ENCODE measurements at places on chromosomes 11 and 22.

DNA sequence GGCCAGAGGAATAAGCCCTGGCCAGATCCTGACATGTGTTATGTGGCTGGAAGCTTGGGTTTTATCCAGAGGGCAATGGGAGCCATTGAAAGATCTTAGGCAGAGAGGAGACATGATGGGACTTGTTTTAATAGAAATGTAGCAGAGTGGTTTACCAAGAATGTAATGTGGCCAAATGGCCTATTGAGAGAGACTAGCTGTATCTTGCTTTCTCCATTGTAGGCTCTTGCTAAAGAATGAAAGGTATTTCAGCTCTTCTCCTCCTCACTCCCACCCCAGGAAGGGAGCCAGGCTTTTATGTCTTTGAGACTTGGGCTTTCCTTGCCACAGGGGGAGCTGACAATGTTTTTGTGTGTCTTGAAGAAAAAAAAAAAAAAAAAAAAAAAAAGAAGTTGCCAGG is 82.3 kb downstream of the TRIM29 start:
- DNase-seq: no peak

- peak; percentile 31 for DNase-seq
Measured at GRCh38 chr11:46247659-46248058, 29.8 kb upstream of the CREB3L1 start.

DNA sequence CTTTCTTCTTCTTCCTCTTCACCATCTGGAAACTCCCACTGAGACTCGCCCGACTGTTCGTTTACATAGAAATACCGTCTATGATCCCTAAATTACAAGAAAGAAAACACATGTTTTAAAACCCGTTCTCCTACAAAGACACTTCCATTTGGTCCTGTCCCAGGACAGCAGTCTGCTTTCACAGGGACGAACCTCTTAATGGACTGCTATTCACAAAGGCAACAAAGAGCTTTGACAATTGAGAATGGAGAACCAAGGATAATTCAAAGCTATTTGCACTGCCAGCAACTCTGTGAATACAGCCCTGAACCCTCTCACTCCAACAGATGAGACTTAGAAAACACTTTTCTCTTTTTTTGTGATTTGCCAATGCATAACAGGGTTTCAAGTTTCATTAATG is 16.3 kb upstream of the AGBL2 start:
- DNase-seq: no peak

DNA sequence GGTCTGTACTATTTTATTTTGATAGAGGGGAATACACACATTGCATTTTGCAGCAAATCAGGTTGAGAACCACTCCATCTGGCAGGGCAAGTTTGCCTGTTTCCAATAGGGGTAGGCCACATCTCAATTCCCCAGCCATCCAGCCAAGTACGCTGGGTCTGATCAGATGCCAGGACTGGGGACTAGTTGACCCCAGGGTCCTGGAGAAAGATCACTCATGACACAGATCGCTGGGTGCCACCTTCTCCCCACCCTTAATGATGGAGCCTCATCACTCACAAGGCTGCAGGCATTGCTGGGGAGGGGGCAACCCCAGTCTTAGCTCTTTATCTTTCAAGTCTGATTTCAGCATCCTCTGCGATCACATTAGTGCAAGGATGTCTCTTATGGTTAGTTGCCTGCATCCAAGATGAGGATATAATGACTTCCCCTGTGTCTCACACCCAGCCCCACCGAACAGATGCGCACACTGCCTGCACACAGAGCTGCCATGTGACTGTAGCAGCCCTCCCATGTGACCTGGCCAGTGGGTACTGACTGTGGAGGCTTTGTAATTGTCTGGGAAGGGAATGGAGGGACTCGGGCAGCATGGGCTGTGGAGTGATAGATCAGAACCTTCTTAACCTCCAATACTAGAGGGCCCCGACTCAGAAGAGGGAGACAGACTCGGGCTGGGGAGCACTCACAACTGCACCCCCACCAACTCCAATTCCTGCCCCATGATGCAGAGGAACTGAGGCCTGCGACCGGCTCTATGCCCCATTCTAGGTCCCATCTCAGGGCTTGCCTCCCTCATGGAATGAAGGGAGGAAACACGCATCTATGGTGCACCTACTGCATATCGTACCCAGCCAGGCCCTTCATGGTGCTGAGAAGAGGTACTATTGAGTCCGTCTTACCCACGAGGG is 155.8 kb downstream of the DSCAML1 start:
- DNase-seq: no peak

DNA sequence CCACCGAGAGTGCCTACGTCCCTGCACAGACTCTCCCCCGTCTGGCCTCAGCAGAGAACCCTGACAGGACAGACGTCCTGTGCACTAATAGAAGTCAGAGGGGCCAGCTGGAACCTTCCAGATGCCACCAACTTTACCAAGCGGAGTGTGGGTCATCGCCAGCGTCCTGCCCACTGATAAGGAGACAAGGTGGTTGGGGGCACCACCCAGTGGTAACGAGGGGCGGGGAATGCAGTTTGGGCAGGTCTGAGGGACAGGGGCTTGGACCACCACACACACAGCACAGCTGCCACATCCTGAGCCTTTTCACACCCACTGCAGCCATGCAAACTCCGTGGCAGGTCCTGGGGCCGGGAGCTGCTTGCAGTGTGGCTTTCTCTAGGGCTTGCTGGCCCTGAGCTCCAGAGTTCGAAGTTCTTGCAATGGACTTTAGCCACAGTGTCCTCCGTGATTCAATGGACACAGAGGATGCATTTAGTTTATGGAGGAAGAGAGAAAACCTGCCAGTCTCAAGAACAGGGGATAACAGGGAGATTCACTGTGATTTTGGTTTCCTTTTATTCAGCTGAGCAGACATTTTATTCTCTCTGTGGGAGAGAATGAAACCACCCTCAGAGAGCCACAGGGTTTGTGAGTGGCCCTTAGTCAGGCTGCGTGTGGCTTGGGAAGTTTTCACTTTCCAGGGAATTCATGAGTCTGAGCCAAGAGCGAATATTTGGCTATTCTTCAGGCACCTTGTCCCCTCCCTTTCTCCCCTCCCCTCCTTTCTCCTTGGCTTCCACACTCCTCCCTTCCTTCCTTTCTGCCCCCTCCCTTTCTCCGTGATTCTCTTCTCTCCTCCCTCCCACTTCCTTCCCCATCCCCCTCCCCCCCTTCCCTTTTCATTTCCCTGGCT is 13.1 kb downstream of the MRGPRG start:
- DNase-seq: no peak

DNA sequence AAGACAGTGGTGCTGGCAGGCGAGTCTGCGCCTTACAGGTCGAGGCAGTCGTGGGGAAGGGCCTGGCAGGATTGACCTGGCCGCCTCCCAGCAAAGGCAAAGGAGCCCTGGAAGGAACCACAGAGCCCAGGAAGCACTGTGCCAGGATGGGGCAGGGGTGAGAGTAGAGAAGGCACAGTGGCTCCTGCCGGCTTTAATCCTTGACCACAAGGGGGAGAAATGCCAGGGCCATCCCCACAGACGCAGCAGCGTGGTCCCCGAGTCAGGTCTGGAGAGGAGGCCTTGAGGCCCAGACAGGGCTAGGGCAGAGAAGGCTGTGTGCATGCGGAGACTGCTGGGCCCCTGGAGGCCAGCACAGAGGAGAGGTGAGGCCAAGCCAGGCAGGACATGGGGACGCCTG is 9.9 kb upstream of the NDUFS8 start:
- DNase-seq: no peak

GRCh38 chr11:56558574-56558973 is 15.5 kb upstream of the OR5M11 start:
- DNase-seq: no peak

DNA sequence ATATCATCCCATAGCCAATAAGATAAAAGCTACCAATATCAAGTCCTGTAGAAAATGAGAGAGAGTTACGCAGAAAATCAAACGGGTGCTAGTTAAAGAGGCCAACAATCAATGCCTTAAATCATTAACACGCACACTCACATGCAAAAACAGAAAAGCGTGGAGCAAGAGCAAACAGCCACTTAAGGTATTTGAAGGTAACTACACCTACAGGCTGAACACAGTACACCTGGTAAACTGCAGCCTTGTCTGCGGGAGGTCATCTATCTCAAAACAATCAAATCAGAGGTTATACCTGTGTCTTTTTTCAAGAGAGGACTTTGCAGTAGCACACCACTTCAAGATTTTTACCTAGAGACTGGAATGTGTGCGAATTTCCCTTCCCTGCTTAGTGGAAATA is 23.6 kb downstream of the SLC35F2 start:
- no peak for DNase-seq

GRCh38 chr22:35660291-35661127 is 12.3 kb downstream of the APOL6 start:
- no peak for DNase-seq

DNA sequence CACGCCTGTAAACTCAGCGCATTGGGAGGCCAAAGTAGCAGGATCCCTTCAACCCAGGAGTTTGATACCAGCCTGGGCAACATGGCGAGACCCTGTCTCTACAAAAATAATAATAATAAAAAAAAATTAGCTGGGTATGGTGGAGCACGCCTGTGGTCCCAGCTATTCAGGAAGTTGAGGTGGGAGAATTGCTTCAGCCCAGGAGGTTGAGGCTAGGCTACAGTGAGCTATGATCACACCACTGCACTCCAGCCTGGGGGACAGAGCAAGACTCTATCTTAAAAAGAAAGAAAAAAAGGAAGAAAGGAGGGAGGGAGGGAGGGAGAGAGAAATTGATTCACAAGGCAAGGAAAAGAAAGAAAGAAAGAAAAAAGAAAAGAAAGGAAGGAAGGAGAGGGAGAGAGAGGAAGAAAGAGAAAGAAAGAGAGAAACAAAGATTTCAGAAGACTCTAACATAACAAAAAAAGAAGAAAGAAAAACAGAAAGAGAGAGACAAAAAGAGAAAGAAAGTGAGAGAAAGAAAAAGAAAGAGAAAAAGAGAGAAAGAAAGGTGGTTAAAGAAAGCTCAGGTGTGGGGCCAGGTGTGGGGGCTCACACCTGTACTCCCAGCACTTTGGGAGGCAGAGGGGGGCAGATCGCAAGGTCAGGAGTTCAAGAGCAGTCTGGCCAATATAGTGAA is 37.3 kb upstream of the MYH9 start:
- no peak for DNase-seq

- no peak for DNase-seq
Measured at GRCh38 chr11:100684101-100685065, 2.7 kb upstream of the ARHGAP42 start.

DNA sequence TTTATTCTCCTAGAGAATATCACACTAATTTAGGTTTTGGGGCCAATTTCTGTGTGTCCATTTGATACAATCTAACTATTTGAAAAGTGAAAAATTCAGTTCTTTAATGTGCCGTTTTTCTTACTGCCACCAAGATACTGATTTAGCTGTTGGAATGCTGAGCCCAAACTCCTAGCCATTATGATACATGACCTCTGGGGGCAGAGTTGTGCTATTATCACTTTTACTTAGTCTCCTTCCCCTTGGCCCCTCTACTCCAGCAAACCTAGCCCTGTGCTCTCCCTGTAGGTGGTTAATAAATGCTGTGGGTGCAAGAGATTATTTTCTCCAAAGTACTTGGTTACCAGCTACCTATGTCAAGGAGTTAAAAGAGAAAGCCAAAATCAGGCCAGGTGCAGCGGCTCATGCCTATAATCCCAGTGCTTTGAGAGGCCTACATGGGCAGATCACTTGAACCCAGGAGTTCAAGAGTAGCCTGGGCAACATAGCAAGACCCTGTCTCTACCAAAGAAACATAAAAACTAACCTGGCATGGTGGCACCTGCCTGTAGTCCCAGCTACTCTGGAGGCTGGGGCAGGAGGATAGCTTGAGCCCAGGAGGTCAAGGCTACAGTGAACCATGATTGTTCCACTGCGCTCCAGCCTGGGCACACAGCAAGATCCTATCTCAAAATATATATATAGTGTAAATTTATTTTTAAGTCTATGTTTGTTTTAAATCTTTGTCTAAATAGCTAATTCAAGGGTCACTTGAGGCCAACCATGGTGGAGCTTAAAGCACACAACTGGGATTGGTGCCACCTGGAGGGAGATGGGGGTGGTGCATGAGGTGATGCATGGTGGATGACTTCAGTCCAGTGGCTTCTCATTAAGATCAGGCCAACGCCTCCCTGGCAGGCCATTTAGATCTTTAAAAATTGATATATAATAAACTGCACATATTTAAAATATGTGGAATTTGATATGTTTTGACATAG is 193.2 kb upstream of the PLET1 start:
- peak; percentile 51 for DNase-seq

DNA sequence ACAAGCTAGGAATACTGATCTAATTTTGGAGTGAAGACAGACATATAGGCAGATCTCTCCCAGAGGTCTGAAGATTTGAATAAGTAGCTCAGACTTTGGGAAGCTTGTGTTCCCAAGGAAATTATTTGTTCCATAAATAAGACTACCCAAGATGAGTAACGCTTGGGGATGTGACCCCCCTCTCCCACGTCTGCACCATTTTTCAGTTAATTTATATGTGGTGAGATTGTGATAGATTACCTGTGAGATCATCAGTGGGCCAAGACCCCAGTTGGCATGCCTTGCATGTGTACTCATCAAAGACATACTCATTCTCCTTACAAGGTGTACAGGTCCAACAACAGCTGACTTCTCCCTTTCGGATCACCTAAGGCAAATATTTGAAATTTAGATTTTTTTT is 252.8 kb upstream of the CTSC start:
- no peak for DNase-seq

DNA sequence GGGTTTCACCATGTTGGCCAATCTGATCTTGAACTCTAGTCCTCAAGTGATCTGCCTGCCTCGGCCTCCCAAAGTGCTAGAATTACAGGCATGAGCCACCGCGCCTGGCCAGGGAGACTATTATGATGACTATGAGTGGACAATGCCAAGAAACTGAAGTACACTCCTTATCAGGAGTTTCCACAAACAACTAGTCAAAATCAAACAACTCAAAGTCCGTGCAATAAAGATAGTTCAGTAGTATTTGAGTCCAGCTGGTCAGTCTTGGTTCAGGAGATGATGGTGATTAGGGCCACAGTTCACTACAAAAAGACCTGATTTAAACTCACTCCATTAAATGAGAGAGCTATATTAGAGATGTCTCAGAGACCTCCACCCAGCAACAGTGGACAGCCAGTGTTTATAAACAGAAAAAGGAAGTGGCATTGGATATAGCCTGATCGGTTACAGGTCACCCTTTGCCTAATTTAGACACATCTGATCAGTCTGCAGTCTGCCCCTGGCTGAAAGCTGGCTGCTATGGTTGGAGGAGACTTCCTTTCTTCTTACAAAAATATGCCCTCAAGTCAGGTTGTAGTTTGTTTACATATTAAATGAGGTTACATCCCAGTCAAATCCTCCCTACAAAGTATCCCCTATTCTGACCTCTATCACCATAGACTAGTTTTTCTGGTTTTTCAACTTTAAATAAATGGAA is 17.0 kb downstream of the CD3E start:
- DNase-seq: no peak

DNA sequence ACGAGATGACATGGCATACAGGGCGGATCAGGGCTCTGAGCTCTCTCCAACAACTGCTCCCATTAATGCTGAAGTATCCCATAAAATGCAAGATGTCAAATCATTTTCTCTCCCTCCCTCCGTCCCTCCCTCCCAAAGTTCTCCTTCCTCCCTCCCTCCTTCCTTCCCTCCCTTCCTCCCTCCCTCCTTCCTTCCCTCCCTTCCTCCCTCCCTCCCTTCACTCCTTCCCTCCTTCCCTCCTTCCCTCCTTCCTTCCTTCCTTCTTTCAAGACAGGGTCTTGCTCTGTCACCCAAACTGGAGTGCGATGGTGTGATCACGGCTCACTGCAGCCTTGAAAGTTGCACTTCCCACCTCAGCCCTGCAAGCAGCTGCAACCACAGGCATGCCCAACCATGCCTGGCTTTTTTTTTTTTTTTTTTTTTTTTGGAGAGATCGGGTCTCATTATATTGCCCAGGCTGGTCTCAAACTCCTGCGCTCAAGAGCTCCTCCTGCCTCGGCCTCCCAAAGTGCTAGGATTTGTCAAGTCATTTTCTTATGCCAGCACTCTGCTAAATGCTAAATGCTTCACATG is 38.2 kb downstream of the TXN2 start:
- no peak for DNase-seq
